CD4-positive, alpha-beta memory T cell (primary cell): ENCODE measurements at places on chromosomes 16 and 17. TPM values are rescaled to one million over a fixed set of nuclear protein-coding genes. Genes with fewer than 3 reads are reported as not detected.

- no peak for DNase-seq
Observed at GRCh38 chr16:5478036-5478435, 380.4 kb upstream of the EEF2KMT start.

DNA sequence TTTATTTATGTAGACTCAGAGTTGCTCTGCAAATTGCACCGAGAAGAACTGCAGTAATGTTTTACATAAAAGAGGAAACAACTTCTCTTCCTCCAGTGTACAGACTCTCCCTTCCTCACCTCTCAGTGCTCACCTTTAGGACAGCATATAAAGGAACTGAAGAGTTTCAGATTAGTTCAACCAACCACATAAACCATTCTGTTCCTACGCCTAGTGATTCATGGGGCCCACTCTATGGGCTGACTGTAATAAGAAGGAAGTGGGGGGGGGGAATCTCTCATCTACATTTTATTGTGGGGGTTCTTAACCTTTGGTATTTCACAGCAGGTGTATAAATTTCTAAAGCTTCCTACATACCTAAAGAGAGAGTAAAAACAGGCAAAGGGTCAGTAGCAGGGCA lies 18.3 kb downstream of the ZSWIM7 start:
- no peak for DNase-seq

DNA sequence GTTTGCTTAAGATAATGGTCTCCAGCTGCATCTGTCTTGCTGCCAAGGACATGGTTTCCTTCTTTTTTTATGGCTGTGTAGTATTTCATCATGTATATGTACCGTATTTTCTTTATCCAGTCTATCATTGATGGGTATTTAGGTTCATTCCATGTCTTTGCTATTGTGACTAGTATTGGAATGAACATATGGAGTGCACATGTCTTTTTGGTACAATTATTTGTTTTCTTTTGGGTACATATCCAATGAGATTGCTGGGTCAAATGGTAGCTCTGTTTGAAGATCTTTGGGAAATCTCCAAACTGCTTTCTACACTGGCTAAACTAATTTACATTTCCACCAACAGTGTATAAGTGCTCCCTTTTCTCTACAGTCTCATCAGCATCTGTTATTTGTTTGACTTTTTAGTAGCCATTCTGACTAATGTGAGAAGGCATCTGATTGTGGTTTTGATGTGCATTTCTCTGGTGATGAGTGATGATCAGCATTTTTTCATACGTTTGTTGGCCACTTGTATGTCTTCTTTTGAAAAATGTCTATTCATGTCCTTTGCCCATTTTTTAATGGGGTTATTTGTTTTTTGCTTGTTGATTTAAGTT lies 66.2 kb downstream of the TNFRSF13B start:
- DNase-seq, result no peak

GRCh38 chr16:57648125-57648524 lies 19.7 kb downstream of the ADGRG1 start:
- no peak for DNase-seq

DNA sequence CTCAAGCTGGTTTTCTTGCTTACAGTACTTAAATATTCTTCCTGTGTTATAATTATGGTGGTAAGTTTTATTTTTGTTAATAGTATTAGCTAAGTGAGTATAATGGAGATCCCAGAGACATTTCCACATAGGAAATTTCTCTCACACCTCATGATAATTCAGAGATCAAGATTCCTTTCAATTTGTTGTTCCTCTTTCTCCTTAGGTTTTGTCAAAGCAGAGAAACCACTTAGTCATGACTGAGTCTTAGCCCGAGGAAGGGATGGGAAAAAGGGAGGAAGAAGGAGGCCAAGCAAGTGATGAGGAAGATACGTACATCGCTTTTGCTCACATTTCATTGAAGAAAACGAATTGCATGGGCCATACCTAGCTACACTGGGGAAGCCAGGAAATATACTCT lies 18.4 kb downstream of the ESRP2 start:
- no peak for DNase-seq

- DNase-seq, result peak; percentile 54
Observed at GRCh38 chr16:74623214-74623838, 16.4 kb upstream of the GLG1 start.

DNA sequence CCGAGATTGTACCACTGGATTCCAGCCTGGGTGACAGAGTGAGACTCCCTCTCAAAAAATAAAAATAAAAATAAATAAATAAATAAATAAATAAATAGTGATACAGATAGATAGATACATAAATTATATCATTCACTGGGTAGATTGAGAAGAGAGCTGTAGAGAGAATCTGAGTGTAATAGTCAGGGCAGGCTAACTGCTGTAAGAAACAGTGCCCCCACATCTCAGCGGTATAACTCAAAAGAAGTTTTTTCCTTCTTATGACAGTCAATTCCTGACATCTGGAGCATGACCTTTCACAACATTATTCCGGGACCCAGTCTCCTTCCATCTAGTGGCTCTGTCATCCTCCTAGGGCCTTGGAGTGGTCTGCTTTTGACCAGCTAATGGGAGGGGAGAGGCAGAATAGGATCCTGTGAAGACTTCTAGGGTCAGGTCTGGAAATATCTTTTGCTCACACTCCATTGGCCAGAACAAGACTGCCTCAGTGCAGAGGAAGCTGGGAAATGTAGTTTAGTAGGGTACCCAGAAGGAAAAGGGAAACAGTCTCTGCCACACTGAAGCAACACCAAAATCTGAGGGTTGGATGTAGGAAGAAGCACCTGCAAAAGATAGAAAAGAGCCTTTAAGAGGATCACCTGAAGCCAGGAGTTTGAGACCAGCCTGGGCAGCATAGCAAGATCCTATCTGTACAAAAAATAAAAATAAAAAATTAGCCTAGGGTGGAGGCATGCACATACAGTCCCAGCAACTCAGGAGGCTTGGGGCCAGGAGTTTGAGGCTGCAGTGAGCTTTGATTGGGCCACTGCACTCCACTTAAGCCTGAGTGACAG lies 3.0 kb upstream of the QPRT start:
- peak; percentile 21 for DNase-seq

DNA sequence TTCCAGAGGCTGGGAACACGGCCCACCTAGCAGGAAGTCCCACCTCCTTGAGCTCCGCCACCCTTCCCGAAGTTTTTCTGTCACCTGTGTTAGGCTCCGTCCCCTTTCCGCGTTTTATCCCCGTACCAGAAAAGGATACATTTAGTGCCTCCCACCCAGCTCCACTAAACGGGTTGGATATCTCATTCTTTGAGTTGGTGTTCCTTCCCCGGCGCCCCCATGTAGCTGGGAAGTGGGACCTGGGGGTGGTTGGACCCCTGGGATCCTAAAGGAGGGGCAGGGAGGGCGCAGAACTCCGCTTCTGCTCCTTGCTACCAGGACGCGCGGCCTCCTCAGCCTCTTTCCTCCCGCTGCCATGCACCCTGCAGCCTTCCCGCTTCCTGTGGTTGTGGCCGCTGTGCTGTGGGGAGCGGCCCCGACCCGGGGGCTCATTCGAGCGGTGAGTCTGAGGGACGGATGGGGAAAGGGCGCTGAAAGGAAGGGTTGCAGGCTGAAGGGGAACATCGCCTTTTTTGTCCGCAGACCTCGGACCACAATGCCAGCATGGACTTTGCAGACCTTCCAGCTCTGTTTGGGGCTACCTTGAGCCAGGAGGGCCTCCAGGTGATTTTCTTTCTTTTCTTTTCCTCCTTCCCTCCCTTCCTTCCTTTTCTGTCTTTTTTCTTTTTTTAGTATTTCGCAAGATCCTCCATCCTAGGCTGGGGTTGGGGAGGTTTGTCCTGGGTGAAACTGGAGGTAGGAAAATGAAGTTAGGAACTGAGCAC lies 669 bp downstream of the RNF167 start:
- DNase-seq, result peak; percentile 37

GRCh38 chr17:75146592-75146991 lies 7.7 kb downstream of the JPT1 start:
- no peak for DNase-seq

DNA sequence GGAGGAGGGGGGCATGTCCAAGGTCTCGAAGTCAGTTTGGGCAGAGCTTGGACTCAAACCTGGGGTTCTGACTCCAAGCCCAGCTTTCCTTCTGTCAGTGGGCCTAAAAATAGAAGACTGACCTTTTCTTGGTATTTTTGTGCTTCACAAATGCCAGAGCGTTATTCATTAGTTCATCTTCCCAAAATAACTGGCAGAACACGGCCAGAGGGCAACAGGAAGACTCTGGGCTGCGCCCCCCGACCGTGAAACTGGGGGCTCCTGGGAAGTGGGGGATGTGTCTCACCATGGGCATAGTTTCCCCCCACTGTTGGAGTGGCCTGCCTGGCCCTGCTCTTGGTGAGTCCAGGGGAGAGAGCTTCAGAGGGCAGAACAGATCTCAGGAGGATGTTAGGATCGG lies 94.0 kb downstream of the SOCS1 start:
- DNase-seq, result no peak

DNA sequence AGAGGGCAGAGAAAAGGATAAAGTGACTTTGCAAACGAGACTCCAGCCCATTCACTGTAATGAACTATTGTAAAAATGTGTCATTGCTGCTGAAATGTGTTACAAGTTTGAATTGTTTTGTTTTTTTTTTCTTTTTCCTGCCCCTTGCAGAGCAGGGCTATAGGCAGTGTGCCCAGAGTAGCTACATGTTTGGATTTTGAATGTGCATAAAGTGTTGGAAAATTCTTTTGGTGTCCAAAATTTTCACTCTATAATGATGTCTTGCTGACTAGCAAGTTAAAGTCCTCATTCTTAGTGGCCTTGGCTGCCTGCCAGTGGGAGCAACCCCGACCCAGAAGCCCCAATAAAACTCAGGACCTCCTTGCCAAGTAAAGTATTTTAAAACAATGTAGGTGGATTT lies 66.5 kb downstream of the IGF2BP1 start:
- no peak for DNase-seq

DNA sequence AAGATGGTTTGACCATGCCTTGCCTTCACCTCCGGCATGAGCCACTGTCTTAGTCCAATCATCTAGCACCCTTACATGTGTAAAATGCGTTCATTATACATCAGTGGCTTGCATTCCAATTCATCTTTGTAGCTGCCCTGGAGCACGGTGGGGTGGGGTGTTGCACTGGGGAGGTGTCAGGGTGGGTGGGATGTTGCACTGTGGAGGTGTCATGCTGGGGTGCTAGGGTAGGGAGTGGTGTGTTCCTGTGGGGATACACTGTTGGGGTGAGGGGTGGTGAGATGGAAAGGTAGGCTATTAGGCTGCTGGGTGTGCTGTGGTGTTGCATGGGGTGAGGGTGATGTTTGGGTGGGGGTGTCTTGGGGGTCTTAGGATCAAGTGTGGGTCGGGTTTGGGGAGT lies 47.0 kb downstream of the NLRC5 start:
- DNase-seq, result no peak

GRCh38 chr17:45410144-45411091 lies 22.3 kb downstream of the ARHGAP27 start:
- peak; percentile 58 for DNase-seq

DNA sequence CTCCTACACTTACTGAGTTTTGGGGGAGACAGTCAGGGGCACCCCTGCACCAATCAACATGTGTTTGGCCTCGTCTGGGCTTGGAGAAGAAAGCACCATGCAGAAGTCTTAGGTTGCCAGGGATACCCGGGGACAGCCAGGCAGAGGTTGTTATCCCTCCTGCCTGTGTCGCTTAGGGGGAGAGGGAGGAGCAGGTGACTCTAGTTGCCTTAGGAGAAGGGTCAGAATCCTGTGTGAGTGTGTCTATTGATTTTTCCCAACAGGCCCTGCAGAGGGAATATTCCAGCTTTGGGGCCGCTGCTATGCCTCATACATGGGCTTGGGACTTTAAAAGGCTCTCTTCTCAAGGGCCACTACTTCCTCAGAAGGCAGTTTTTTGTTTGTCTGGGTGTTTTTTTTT lies 89.1 kb downstream of the RGS9 start:
- DNase-seq, result no peak

DNA sequence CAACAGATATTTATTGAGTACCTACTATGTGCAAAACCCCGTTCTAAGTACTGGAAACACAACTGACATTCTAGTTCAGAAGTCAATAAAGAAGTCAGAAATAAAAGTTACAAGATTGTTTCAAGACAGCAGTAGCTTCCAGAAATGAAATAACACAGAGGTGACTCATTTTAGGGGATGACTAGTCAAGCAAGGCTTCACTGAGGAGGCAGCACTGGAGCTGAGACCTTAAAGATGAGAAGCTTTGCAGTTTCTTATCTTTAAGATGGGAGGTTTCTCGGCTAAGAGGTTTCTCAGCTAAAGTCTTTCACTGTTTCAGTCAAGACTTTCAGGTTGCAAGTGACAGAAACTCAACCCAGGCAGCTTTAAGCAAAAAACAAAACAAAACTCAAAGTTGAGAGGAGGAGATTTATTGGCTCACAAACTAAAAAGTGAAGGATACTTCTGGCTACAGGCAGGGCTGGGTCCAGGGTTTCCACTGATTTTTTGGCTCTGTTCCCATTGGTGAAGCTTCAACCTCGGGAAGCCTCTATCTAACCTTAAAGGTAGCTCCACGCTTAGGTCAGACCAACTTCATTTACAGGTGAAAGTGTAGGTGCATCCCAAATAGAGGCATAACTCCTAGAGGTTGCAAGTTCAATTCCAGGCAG lies 7.4 kb upstream of the MMP2 start:
- DNase-seq, result no peak

GRCh38 chr17:52035336-52035915 lies 123.1 kb downstream of the CA10 start:
- DNase-seq, result no peak

GRCh38 chr17:73824321-73824720 lies 180.1 kb upstream of the SDK2 start:
- DNase-seq, result no peak

DNA sequence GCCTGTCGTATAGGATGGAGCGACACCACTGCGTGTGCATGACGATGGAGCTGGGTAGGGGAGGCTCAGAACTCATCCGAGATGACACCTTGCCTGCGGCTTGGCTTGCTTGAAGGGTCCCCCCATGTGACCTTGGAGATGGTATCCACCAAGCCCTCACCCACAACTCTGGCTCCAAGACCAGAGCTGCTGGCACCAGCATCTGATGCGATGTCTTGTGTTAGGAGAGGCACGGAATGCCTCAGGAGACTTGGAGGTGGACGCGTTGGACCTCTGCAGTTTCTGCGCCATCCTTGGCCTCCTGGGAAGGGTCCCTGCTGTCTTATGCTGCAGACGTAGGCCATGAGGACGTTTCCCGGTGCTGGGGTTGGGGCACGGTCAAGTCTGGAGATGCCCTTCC lies 7.8 kb downstream of the CRAMP1 start:
- no peak for DNase-seq

DNA sequence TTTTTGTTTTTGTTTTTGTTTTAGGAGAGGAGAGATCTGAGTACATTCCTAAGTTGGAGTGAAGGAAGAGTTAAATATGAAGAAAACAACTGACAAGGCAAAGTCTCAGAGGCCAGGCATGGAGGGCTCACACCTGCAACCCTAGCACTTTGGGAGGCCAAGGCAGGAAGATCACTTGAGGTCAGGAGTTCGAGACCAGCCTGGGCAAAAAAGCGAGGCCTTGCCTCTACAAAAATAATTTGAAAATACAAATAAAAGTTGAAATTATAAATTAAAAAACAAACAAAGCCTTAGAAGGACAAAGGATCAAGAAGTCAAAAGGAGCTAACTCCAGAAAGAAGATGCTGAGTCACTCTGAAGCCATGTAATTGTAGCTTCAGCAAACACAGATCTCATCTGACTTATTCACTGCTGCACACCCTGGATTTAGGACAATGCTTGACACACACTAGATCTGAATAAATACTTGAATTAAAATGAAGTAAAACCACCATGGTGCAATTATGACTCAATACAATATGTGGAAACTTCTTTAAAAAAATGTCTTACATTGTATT lies 9.1 kb downstream of the CEP20 start:
- no peak for DNase-seq

- DNase-seq, result no peak
Observed at GRCh38 chr16:3158026-3158509, 23.2 kb downstream of the ZNF213 start.

PIK3R6 gene
- 0.17 TPM for total RNA-seq

MYH4 gene
- not detected for total RNA-seq

ASGR1 gene
- total RNA-seq, result not detected

TEX19 gene
- total RNA-seq, result not detected

LHX1 gene
- total RNA-seq, result not detected

TEDC2 gene
- 0.55 TPM for total RNA-seq
